ENCODE measurements at places on chromosomes 6 and 20. TPM values are rescaled to one million over a fixed set of nuclear protein-coding genes. Genes with fewer than 3 reads are reported as not detected.

ARMC12 gene
- 0.89 TPM for total RNA-seq

GJA1 gene
- total RNA-seq: not detected

GRCh38 chr6:149098700-149099276 is 218.7 kb upstream of the TAB2 start:
- DNase-seq: no peak

DNA sequence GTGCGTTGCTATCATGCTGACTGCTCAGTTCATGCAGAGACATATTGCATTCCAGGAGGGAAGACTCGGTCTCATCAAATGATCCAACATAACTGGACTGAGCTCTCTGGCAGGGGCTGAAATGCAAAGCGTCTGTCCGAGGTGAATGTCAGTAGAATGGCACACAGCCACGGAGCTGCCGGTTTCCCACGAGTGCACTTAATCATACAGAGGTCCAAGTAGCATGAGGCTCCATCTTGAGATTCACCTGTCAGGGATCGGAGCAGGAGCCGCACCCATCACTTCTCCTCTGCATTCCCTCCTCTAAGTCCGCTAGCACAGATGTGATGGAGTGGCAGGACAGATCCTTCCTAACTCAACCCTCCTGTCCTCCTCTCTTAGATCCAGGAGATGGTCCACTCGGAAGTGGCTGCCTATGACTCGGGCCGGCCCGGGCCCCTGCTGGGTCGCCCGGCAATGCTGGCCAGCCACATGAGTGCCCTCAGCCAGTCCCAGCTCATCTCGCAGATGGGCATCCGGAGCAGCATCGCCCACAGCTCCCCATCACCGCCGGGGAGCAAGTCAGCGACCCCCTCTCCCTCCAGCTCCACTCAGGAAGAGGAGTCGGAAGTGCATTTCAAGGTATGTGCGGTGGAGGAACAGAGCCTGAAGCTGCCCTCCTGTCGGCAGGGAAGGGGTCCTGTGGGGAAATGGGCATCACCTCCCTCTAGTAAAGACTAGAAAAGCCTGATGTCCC is 135.9 kb downstream of the JPH2 start:
- DNase-seq: no peak

DNA sequence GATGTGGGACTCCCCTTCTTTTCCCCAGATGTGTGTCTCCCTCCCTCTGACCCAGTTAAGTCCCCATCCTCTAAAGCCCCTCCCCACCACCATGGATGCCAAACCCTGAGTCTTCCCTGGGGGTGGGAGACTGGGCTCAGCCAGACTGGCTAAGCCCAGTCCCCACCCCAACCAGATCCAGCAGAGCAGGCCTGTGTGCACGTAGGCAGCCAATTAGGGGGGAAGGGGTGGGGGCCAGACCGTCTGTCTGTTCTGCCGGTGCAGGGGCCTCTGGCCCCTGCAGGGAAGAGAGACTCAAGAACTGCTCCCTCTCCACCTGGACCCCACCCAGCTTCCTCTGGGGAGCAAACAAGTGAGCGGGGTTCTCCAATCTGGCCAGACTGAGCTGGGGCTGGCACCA is 605 bp downstream of the COX4I2 start:
- no peak for DNase-seq
